ENCODE measurements at places on chromosomes 13 and 19.

DNA sequence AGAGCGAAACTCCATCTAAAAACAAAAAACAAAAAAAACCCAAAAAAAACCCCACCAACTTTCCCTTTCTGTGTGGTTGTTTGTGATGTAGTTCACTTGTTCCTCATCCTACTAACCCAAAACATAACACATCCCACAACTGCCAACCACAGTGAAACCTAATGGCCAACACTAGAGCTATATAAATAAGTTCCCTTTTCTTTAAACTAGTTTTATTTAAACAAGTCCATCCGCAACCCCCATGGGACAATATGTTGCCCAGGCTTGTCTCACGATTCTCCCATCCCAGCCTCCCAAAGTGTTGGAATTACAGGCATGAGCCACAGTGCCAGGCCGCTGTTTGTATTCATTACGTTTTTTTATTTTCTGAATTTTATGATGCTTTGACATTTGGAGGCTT, 71.2 kb upstream of the ADGRE5 start:
- no peak for DNase-seq

GRCh38 chr13:30906411-30907051, 460 bp downstream of the MEDAG start:
- no peak for DNase-seq

DNA sequence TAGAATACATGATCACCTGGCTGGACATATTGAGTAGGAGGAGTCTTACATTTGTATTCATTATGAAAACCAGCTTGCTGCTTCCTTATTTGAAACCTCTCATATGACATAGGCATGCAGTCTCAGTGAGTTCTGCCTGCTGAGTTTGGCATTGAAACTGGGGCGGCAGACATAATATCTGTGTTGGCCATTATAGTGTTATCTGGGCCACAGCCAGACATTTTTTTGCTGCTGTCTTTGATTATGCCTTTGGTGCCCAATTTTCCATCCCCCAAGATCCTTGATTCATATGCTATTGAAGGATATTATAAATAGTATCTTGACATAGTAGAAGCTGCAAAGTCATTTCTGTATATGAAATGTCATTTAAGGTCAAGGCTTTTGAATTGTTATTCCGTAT, 15.8 kb downstream of the FREM2 start:
- DNase-seq: no peak

DNA sequence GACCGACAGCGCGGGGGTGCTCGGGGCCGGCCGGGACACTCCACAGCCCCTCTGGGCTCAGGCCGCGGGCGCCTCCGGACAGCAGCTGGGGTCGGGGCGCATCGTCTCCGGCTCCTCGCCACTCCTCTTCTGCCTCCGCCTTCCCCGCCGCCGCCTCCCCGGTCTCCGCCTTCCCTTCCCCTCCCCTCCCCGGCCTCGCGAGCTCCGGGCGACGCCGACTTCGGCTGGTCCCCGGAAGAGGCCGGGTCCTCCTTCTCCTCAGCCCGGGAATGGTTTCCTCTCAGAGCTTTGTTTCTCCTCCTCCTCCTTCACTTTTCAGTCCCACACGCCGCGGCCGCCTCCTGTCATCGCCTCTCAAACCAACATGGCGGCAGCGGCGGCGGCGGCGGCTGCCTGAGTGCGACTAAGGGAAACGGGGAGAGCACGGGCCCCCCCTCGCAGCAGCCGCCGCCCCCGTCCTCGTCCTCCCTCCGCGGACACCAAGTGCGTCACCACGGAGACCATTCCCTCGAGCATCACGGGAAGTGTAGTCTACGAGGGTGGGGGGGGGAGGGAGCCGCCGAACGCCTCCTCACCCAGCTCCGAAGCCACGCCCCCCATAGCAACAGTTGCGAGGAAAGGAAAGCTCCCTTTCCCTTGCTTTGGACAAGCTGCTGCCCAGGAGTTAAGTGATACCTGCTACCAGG, at the start of gene UBL3:
UBL3 (minus strand) TSS at position 405 of the 686 bp plus-strand sequence. CDS start 1,079 bp downstream, outside the sequence.
- peak; percentile 93 for DNase-seq

GRCh38 chr13:110290153-110290552, 16.8 kb downstream of the COL4A1 start:
- DNase-seq: no peak

DNA sequence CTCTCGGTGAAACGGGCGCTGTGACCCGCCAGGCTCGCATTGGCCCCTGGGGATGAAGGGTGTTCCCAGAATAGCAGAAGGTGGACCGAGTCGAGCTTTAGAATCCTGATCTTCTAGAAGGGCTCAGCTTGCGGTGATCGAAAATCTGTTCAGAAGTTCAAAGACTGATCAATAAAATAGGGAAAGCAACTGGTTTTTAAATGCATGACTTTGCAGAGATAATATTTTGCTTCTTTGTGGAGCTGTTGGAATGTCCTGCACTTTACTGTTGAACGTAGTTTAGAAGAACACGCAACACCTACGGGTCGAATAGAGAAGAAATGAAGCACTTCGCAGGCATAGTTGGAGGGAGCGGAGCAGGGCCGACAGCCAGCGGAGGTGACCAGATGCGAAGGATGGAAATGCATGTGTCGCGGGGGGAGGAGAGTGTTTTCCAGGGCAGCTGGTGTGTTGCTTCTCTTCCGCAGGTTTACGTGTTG, 766 bp downstream of the CEBPG start:
- peak; percentile 32 for DNase-seq

DNA sequence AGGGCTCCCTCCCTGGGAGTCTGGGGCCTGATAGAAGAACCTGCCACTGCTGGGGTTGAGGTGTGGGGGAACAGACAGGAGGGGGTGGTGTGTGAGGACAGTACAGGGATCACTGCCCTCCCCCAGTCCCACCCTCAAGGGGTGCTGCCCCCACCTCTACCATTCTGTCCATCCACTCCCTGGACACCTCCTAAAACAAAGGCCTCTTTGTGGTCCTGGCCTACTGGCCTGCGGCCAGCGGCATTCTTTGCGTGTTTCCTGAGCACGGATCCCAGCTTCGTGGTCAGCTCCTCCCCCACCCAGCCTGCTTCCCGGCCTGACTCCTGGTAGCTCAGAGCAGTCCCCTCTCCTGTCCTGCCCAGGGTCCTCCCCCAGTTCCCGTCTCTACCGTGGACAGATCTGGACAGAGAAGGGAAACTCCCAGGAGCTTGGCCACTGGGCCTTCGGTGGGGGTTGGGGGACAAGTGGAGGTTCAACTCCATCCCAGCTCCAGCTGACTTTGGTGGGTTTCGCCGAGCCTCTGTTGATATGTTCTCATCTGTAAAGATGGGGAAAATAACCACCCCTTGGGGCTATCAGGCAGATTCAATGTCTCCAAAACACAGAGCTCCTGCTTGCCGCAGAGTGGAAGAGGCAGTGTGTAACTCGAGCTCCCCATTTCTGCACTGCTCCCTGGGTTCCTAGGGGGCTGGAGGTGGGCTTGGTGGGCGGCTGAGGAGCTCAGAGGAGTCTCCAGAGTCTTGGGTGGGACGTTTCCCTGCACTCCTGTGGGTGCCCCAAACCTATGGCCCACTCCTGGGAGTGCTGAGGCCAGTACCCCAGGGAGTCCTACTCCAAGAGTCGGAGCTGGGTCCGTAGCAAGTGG, 48.7 kb downstream of the LYL1 start:
- DNase-seq: peak; percentile 25

GRCh38 chr19:35513628-35514281, at the start of gene DMKN:
Gene DMKN (minus strand): TSS chr19:35513649. CDS start chr19:35513475, 174 bp downstream.
- DNase-seq: peak; percentile 47

- DNase-seq: no peak
Measured at GRCh38 chr19:3679138-3679537, 21.1 kb downstream of the PIP5K1C start.

- peak; percentile 82 for DNase-seq
Measured at GRCh38 chr19:52897138-52897935, at the start of gene ZNF320. Gene ZNF320 (minus strand): TSS chr19:52897635. CDS start chr19:52890255, 7,380 bp downstream.

DNA sequence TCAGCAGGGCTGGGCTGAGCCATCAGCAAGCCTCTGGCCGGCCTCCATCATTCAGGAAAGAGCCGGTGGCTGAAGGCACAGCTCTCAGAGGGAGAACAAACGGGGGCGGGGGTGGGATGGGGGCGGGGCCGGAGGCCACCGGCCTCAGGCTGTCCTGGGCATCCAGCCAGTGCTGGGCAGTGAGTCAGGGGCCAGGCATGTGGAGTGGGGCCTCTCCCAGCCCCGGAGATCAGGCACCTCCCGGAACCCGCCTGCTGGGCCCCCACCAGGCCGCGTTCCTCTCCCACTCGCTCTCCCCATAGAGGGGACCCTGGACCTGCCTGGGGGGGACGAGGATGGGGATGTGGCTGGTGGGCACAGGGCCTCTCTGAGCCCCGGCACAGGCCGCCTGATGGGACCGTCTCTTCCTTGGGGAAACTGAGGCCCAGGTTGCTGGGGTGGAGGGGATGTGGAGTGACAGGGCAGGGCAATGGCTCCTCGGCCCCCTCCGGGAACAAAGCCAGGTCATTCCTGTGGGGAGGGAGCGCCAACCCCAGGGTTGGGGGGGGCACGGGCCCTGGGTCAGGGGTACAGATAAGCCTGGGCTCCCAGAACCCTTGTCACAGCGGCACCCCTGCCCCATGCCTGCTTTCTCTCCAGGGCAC, 12.9 kb downstream of the SPC24 start:
- DNase-seq: peak; percentile 73

DNA sequence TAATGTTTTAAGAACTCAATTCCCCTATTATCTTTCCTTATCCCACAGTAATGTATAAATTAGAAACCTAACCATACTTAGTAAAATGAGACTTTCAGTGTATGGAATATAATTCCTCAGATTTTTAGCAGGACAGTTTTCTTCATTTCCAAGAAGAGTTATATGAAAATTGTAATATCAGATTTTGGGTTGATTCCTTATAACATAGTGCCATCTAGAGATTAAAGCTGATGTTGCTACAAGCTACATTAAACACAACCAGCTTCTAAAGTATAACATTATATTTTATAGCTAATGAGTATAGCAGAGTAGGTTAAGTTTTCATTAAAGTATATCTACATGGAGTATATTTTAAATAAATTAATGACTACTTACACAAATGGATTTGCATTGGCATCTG, 99.7 kb upstream of the MIR17HG start:
- no peak for DNase-seq

- DNase-seq: no peak
Measured at GRCh38 chr19:41253660-41254059, 10.5 kb upstream of the HNRNPUL1 start.

- no peak for DNase-seq
Measured at GRCh38 chr13:73251626-73252265, 192.9 kb downstream of the KLF5 start.

GRCh38 chr13:40445557-40445990, 220.9 kb downstream of the FOXO1 start:
- peak; percentile 99 for DNase-seq

DNA sequence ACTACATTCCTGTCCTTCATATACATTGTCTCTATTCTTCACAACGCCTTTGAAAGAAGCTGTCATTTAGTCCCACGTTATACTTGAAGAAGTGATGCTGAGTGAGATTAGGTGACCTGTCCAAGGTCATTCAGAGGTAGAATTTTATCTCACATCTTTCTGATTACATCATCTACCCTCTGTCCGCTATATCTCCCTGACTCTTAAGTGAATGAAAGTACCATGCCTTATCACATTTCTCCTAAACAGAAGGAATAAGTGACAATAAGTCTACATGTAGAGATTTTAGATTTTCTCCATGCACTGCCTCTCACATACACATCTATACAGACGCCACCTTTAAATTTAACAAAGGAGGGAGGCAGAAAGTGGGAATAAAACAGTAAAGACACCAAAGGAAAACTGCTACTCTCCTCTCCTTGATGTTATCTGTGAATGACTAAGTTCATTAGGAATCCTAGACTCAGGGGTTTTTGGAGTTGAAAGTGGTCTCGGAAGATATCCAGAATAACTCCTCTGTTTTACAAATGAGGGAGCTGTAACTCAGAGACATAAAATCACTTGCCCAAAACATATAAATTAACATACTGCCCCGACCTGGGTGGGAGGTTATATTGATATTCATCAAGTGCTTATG, 4.9 kb upstream of the CLDN10 start:
- DNase-seq: no peak

- DNase-seq: no peak
Measured at GRCh38 chr19:4400135-4400936, at the start of gene SH3GL1. Gene SH3GL1 (minus strand): TSS chr19:4400547. CDS start chr19:4400368, 179 bp downstream.

GRCh38 chr13:113407103-113407530, 43.2 kb upstream of the GRTP1 start:
- DNase-seq: no peak

DNA sequence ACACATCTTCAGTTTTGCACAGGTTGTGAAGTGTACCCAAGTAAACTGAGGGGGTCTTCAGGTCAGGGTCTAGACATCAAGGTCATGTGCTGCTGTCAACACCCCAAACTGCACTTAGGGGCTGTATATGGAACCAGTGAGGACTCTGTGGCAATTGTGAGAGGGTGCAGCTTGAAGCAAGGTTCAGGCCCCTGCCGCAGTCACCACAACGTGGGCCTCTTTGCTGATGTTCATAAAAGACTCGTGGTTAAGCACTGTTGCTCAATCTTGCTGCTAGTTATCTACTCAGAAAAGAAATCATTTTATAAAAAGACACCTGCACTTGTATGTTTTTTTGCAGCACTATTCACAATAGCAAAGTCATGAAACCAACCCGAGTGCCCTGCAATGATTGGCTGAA, 907.4 kb downstream of the UQCRFS1 start:
- no peak for DNase-seq

All from foreskin keratinocyte (primary cell).